ENCODE measurements at places on chromosomes 2 and 18. TPM values are rescaled to one million over a fixed set of nuclear protein-coding genes. Genes with fewer than 3 reads are reported as not detected.

Gene KRTCAP3
- not detected for total RNA-seq

Gene LAMA3
- 30.5 TPM for total RNA-seq

Gene ZNF514
- total RNA-seq = 16.0 TPM

Gene ACVR1C
- 0.33 TPM for total RNA-seq

Gene HOXD3
- 0.33 TPM for total RNA-seq

Gene TET3
- total RNA-seq = 4.2 TPM

Gene CCDC74A
- 11.9 TPM for total RNA-seq

Gene SLC40A1
- 9.5 TPM for total RNA-seq
